ENCODE measurements at places on chromosomes 5 and 9.

- no peak for DNase-seq
Observed at GRCh38 chr5:71719063-71719964, at the start of gene CARTPT. Gene CARTPT (plus strand): TSS chr5:71719275. CDS start chr5:71719294, 19 bp downstream.

DNA sequence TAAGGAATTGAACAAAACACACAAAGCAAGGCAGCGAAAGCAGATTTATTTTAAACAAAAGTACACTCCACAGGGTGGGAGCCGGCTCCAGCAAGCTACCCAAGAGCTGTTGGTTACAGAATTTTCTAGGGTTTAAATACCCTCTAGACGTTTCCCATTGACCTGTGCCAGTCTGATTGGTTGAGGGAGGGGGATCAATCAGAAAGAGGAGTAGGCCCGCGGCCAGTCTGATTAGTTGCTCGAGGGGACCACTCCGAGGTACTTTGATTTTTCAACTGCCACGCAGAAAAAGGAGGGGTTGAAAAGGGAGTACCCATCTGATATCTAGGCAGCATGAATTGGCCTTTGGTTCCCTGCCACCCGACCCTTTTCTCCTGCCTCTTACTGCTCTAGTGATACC, 998 bp downstream of the SRP19 start:
- DNase-seq = no peak

- no peak for DNase-seq
Observed at GRCh38 chr9:11546231-11546630, 933.4 kb upstream of the PTPRD start.

GRCh38 chr5:42753099-42753498, 3.5 kb upstream of the CCDC152 start:
- DNase-seq = no peak

GRCh38 chr5:168598639-168599038, 19.5 kb upstream of the PANK3 start:
- no peak for DNase-seq

DNA sequence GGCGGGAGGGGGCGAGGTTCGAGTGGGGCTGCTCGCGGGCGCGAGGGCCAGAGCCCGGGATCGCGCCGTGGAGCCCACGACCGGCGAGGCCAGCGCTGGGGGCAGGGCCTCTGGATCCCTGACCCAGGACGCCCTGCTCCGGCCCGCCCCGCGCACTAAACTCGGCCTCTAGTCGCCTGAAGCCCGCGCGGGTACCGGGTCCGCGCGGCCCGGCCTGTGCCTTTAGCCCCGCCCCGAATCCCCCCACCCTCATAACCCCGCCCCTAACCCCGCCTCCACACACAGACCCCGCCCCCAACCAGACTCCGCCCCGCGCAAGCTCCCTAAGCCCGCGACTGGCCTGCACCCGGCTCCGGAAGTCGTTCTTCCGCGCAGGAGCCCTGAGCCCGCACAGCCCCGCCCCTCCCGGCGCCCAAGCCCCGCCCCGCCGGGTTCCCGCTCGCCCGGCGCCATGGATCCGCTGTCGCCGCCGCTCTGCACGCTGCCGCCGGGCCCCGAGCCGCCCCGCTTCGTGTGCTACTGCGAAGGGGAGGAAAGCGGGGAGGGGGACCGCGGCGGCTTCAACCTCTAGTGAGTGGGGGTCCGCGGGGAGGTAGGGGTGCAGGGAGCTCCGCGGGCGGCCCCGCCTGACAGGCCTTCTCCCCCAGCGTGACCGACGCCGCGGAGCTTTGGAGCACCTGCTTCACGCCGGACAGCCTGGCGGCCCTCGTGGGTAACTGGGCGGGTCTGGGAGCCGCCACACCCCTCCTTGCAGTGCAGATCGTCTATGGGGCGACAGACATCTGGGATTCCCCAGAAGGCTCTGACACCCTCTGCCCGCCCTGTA, at the start of gene PAXX:
Gene PAXX (plus strand): TSS at position 430 of the 826 bp plus-strand sequence. CDS start 22 bp downstream, at position 452.
- DNase-seq = peak; percentile 85

GRCh38 chr5:65026816-65027548, 258.3 kb downstream of the CWC27 start:
- no peak for DNase-seq

DNA sequence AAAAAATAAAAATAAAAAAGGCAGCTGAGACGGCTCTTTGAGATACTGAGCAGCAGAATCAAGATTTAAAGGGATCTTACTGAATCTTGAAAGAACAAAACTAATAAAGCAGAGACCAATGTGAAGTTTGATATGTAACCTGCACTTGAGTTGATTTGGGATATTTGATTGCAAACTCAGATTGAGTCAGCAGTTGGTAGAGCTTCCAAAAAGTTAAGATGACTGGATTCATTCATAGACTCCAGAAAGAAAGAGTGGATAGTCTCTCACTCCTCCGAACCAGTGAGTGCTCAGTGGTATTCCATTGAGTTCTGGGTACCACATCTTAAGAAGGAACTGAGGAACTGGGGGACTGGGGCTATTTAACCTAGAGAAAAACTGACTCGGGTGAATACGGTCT, 52.7 kb upstream of the TESK1 start:
- DNase-seq = no peak

DNA sequence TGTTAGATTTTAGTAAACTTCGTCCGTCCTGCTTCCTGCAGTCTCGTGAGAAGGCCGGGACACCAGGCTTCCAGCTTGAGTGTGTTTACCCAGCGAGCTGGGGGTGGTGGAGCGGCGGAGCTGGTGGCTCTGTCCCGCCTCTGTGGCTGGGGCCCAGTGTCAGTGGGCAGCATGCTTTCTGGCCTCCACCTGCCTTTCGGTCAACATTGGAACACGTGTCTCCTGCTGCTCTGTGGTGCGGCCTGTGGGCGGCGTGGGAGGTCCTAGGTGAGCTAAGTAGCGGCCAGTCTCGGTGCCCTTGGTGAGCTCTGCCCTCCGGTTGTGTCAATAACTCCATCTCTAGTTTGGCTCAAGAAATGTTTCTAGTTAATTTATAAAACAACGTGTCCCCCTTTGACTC, 125.9 kb downstream of the GADD45G start:
- no peak for DNase-seq

DNA sequence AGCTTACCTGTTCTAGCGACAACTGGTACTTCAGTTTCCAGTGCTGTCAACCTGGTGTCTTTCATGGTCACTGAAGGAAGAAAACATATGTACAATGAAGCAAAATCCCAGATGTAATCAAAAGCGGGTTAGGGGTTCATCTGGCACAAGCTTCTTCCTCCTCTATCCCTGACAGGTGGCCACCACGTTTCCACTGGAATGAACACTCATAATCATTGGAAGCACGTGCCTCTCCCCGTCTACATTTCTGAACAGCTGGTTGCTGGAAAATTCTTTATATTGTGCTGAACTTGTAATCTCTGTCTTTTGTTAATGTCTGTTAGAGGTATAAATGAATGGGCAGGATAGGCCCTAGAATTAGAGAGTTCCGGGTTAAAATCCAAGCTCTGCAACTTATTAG, 9.4 kb downstream of the TSC1 start:
- no peak for DNase-seq

- DNase-seq = no peak
Observed at GRCh38 chr5:102554728-102555127, 55.9 kb upstream of the SLCO6A1 start.

- no peak for DNase-seq
Observed at GRCh38 chr5:41763574-41763973, 106.7 kb downstream of the OXCT1 start.

- DNase-seq = no peak
Observed at GRCh38 chr9:1938135-1938534, 77.0 kb upstream of the SMARCA2 start.

DNA sequence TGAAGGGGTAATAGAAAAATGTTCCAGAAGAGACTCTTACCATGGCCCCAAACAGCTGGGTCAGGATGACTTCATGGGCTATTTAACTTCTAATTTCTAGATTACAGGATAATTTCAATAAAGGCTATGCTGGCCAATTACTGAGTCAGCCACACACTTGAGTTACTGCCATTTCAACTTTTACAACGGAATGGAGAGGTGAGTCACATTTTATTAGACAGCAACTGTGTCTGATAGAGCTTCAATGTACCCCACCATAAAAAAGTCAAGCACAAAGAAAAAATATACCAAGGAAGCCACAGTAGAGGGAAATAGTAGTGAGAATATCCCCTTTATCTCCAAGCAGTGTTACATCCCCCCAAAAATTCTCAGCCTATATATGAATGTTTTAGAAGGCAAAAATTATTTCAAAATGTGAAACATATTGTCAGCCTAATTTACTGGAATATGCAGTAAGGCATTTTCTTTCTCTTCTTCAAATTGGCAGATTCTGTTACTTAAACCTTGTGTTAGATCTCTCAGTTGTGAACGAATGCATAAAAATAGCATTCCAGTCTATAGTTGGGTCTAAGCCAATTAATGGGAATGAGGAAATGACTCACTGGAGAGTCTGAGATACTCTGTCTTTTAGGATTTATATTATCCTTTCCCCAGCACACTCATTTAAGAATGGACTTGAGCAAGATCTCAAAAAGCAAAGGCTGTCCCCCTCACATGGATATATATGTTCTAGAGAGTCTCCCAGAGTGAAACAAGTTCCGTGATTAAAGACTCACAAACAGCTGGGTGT, 47.1 kb upstream of the RAI14 start:
- DNase-seq = no peak

- DNase-seq = no peak
Observed at GRCh38 chr9:37290940-37291485, 131.5 kb upstream of the GRHPR start.

DNA sequence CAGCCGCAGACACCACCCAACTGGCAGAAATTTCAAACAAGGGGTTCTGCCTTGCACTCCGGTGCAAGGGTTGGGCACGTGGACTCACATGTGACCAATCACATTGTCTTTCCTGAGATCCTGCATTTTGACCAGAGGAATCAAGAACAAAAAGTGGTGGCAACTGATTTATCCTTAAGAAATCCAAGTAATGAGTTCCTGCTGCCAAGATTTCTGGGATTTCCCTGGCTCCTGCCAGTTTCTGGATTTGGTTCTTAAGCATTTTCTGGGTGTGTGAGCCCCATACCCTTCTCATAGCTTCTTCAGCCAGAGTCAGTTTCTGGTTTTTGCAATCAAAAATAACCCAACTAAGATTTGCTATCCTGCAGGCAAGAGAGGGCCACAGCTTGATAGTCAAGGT, 17.4 kb upstream of the KCNIP1 start:
- DNase-seq = no peak

DNA sequence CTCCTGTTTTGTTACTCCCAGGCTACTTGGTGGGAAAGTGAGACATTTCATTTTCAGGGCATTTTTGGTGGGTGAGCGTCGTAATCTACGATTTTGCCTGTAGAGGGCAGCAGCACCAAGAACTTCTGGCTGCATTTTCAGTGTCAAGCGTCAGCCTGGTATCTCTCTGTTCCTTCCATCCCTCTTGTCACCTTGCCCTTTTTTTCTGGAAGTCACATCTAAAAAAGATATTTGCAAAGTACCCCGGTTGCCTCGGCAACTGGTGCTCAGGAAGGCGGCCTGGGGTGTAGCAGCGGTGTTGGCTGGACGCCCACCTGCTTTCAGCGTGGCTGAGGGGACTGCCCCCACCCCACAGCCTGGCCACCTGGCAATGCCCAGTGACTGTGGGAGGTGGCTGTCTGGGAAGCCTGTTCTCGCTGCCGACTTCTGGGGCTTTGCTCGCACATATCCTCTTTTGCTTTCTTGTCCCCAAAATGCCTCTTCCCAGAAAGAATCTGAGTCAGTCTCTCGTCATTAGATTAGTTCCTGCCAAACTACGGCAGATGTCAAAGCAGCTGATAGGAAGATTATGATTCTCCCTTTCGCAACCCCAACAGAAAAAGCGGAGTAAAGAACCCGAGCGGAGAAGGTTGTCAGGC, 84.5 kb downstream of the ACER2 start:
- peak; percentile 13 for DNase-seq

DNA sequence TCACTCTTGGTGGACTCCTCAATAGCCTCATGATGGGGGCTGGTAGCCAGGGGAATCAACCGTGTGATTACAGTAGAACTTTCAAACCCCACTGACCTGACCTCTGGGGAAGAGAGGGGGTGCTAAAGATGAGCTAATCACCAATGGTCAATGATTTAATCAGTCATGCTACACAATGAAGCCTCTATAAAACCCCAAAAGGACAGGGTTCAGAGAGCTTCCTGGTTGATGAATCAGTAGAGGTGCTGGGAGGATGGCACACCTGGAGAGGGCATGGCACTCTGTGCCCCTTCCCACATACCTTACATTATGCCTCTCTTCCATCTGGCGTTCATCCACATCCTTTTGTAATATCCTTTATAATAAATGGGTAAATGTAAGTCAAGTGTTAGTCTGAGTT, 8.9 kb upstream of the SH3TC2 start:
- no peak for DNase-seq

- DNase-seq = no peak
Observed at GRCh38 chr5:40397091-40397490, 282.6 kb upstream of the PTGER4 start.

DNA sequence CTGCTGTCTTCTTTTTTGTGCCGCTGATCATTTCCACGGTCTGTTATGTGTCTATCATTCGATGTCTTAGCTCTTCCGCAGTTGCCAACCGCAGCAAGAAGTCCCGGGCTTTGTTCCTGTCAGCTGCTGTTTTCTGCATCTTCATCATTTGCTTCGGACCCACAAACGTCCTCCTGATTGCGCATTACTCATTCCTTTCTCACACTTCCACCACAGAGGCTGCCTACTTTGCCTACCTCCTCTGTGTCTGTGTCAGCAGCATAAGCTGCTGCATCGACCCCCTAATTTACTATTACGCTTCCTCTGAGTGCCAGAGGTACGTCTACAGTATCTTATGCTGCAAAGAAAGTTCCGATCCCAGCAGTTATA, 17.1 kb downstream of the F2R start:
- DNase-seq = no peak

- no peak for DNase-seq
Observed at GRCh38 chr9:69176471-69177171, 2.5 kb downstream of the TJP2 start.

DNA sequence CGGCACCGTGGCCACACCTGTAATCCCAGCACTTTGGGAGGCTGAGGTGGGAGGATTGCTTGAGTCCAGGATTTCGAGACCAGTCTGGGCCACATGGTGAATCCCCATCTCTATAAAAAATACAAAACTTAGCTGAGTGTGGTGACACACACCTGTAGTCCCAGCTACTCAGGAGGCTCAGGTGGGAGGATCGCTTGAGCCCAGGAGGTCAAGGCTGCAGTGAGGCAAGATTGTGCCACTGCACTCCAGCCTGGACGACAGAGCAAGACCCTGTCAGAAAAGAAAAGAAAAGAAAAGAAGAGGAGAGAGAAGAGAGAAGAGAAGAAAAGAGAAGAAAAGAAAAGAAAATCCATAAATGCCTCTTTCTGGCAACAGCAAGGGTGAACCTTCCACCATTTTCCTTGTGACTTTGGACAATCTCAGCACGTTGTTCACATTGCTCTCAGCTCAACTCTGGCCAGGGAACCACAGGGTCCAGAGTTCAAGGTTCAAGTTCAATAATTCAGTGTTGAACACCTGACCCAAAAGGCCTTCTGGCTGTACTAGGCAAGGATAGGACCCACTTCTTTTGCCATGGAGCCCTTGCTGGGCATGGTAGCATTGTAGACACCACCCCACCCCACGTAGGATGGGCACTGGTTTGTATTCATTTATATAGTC, 14.6 kb upstream of the DUSP1 start:
- DNase-seq = no peak

GRCh38 chr9:131923766-131924165, 155.9 kb downstream of the MED27 start:
- no peak for DNase-seq

Measured in stimulated activated CD8-positive, alpha-beta memory T cell treated with anti-CD3 and anti-CD28 coated beads, Interleukin-7, amount 100 ng/mL, for 24 hours (primary cell).